ENCODE measurements at places on chromosomes 3 and 15. TPM values are rescaled to one million over a fixed set of nuclear protein-coding genes. Genes with fewer than 3 reads are reported as not detected.

Gene PTPN23
- total RNA-seq = 56.2 TPM

Gene PLAAT1
- total RNA-seq = 0.96 TPM

Gene FAM98B
- 24.8 TPM for total RNA-seq

Gene ST3GAL6
- total RNA-seq = 29.4 TPM

Gene COLQ
- 1.1 TPM for total RNA-seq

Gene KIF23
- total RNA-seq = 2.7 TPM

Gene AGBL1
- 6.5 TPM for total RNA-seq

Gene CYP19A1
- 0.58 TPM for total RNA-seq

GRCh38 chr15:95162967-95163531 lies 931.7 kb downstream of the MCTP2 start:
- H3K36me3 ChIP-seq = no peaks in the 10 kb centered on the region
- H3K4me1 ChIP-seq = no peaks in the 10 kb centered on the region
- H3K4me3 ChIP-seq = no peak overlapping the region

GRCh38 chr3:43773273-43774094 lies 82.7 kb downstream of the ABHD5 start:
- H3K36me3 ChIP-seq = no peaks in the 10 kb centered on the region
- H3K4me3 ChIP-seq = no peak overlapping the region
- peaks cover 31% of the 10 kb centered on the region for H3K4me1 ChIP-seq
- DNase-seq = no peak
- peak overlapping the region; percentile 11 for H3K27ac ChIP-seq

DNA sequence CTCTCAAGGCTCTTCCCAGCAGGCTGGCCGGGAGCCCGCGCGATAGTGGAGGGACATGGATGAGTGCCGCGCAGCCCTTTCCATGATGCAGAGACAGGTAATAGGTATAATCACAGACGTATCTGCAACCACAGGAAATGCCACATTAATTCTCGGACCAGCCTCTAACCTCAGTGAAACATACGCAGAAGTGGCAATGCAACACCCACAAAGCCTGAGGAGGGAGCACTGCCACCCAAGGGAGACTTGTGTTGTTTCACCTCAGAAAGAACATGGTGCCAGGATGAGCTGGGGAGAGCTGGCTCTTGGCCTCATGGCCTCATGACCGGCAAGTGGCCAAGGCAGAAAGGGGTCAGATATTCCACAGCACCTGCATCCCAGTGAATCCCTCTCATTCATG lies 39.0 kb downstream of the PGPEP1L start:
- DNase-seq = no peak
- H3K27me3 ChIP-seq = no peaks in the 10 kb centered on the region
- H3K36me3 ChIP-seq = no peaks in the 10 kb centered on the region
- H3K27ac ChIP-seq = no peak overlapping the region

GRCh38 chr3:31776016-31776415 lies 205.0 kb downstream of the OSBPL10 start:
- H3K4me1 ChIP-seq = no peaks in the 10 kb centered on the region
- no peak for DNase-seq
- H3K4me3 ChIP-seq = no peak overlapping the region
- H3K27ac ChIP-seq = no peak overlapping the region
- no peaks in the 10 kb centered on the region for H3K27me3 ChIP-seq

DNA sequence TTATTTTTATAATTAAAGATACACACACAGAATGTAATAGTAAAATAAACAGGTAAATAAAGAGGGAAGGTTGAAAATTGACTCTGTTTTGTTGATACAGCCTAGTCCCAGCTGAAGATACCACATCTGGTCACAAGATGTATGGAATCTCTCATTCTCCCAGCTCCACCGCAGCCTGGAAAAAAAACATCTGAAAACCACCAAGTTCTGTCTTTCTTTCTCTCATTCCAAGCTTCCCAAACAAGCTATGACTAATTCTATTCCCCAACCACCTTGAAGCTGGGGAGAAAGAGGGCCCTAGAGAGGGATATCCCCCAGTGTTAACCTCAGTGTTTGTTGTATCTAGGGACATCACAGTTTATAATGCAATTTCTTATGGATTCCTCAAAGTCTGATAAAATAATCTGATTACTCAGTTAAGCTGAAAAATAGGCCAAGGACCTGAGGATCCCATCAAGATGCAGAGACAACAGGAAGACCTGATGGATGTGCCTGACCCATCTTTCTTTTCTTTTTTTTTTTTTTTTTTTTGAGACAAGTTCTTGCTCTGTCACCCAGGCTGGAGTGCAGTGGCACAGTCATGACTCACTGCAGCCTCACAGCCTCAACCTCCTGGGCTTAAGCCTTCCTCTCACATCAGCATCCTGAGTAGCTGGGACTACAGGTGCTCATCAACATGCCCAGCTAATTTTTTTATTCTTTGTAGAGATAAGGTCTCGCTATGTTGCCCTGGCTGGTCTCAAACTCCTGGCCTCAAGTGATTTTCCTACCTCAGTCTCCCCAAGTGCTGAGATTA lies 38.1 kb downstream of the SRGAP3 start:
- H3K4me1 ChIP-seq = no peaks in the 10 kb centered on the region
- no peaks in the 10 kb centered on the region for H3K27me3 ChIP-seq
- no peaks in the 10 kb centered on the region for H3K36me3 ChIP-seq
- no peak for DNase-seq

DNA sequence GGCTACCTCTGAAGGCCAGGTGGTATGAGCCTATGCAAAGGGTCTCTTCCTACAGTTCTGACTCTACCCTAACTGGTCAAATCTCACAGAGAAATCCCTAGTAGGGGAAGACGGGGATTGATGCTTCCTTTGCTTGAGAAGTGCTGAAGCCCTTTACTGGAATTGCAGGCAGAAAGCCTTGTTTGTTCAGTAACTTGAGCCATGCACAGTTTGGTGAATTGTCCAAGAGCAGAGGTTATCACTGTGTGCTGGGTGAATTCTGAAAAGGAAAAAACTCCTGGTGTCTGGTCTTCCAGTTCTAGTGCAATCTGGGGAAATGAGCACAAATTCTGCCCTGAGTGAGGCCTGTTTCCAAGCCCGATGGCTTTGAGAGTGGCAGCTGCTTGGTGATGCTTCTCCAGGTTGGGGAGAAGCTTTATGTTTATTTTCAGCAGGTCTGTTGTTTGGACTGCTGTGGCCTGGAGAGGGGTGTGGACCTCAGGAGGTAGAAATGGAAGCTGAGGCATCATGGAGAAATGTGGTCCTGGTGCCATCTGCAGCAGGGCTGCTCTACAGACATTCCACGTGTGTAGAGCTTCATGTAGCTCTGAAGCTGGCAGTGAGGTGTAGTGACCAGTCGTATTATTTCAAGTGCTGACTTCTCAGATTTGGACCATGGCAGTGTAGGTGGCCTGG lies 60.9 kb downstream of the ARNT2 start:
- no peak overlapping the region for H3K4me3 ChIP-seq
- H3K27me3 ChIP-seq = no peaks in the 10 kb centered on the region
- no peak overlapping the region for H3K27ac ChIP-seq
- no peaks in the 10 kb centered on the region for H3K4me1 ChIP-seq
- no peaks in the 10 kb centered on the region for H3K36me3 ChIP-seq

DNA sequence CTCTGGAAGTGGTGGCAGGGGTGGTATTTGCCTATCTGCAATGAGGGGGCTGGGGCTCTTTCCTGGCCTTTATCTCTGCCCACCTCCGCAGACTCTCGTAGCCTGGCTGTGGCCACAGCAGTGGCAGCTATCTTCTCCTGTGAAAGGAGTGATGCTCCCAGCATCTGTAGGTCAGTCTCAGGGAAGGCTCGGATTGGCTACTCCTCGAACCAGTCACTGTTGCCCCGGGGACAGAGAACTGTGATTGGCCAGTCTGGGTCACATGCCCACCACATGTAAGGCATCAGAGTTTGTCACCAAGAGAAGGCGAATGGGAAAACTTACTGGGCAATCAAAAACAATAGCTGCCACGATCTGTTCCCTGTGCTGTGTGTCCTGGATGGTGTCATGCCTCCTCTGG lies 30.1 kb upstream of the FGD5 start:
- no peak overlapping the region for H3K27ac ChIP-seq
- peak; percentile 35 for DNase-seq
- peaks cover 4% of the 10 kb centered on the region for H3K27me3 ChIP-seq
- peaks cover 7% of the 10 kb centered on the region for H3K4me1 ChIP-seq

- no peaks in the 10 kb centered on the region for H3K36me3 ChIP-seq
- no peaks in the 10 kb centered on the region for H3K4me1 ChIP-seq
- no peaks in the 10 kb centered on the region for H3K27me3 ChIP-seq
- no peak overlapping the region for H3K27ac ChIP-seq
- no peak for DNase-seq
- H3K4me3 ChIP-seq = no peak overlapping the region
Measured at GRCh38 chr15:51200792-51201191, 106.1 kb upstream of the TNFAIP8L3 start.

DNA sequence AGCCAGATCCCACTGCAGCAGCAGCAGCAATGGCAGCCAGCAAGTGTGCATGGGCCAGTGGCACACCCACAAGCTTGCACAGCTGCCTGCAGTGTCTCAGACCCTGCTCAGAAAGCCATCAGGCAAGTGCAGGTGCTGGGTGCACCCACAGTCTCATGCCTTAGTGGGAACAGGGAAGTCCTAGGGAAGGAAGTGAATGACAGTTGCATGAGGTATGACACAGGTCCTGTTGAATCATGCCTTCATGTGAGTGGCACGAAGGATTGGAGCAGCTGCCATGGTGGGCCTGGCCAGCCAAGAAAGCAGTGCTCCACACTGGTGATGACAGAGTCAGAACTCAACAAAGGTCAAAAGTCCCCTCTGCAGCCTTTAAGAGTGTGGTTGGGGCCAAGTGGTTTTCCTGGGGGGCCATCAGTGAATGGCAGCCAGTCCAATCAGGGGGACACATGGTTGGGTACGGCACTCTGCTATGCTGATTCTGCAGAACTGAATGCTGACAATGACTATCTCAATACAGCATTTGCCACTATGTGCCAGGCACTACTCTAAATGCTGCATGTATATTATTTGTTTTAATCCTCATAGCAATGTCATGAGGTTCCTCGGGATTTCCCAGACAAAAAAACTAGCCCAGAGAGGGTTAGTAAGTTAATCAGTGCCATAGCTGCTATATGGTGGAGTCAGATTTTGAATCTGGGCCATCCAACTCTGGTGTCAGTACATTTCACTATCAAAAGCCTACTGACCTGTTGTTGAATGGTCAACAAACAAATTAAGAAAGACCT lies 94.3 kb downstream of the AQP9 start:
- H3K4me3 ChIP-seq = no peak overlapping the region
- H3K27ac ChIP-seq = no peak overlapping the region
- no peaks in the 10 kb centered on the region for H3K27me3 ChIP-seq

DNA sequence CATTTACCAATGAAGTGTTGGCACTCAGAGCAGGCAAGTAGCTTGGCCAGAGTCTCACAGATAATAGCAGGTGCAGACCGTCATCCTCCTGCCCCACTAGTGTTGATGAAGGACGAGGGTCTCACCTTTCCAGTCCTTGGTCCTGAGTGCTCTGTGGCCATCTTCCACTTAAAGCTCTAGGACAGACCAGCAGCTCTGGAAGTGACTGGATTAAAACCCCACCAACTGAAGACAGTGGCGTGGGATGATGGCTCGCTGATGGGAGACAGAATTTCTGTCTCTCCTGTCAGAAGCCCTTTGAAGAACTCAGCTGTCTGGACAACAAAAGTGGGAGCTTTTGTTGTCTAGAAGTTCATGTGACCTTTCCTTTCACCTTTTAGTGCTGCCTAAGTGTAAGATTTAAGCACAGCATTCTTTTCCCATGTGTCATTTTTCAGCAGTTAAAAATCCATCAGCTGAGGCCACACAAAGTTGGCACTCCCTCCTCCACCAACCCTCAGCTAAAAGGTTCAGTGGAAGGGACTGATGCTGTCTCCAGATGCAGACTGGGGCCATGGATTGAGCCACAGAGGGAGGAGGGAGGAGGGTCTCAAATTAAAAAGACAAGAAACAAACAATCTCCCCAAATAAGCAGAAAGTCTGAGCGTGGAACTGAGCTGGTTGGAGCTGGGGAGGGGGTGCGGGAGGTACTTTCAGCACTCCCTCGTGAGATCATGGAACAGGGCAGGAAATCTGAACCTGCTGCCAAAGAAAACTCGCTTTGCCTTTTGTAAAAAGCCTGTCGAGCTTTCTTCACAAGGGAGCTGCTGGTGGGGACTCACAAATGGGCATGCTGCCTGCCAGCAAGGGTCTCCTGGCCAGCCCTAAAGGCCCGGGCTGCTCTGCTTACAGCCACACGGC lies 148.5 kb upstream of the CTDSPL start:
- peaks cover 21% of the 10 kb centered on the region for H3K4me1 ChIP-seq
- H3K4me3 ChIP-seq = no peak overlapping the region
- H3K36me3 ChIP-seq = no peaks in the 10 kb centered on the region
- DNase-seq = no peak
- peak overlapping the region; percentile 12 for H3K27ac ChIP-seq

- no peaks in the 10 kb centered on the region for H3K27me3 ChIP-seq
- DNase-seq = no peak
- no peak overlapping the region for H3K4me3 ChIP-seq
- peak overlapping the region; percentile 72 for H3K27ac ChIP-seq
Measured at GRCh38 chr3:138468886-138469285, 34.5 kb downstream of the ESYT3 start.

- H3K36me3 ChIP-seq = no peaks in the 10 kb centered on the region
- H3K4me1 ChIP-seq = peaks cover 9% of the 10 kb centered on the region
- H3K27me3 ChIP-seq = no peaks in the 10 kb centered on the region
- H3K27ac ChIP-seq = no peak overlapping the region
- H3K4me3 ChIP-seq = no peak overlapping the region
Measured at GRCh38 chr3:31670136-31670535, 137.4 kb downstream of the STT3B start.

GRCh38 chr3:107660306-107660976 lies 137.7 kb downstream of the BBX start:
- peaks cover 28% of the 10 kb centered on the region for H3K4me1 ChIP-seq
- H3K27ac ChIP-seq = no peak overlapping the region
- no peak overlapping the region for H3K4me3 ChIP-seq
- no peak for DNase-seq
- H3K36me3 ChIP-seq = no peaks in the 10 kb centered on the region
- H3K27me3 ChIP-seq = no peaks in the 10 kb centered on the region

DNA sequence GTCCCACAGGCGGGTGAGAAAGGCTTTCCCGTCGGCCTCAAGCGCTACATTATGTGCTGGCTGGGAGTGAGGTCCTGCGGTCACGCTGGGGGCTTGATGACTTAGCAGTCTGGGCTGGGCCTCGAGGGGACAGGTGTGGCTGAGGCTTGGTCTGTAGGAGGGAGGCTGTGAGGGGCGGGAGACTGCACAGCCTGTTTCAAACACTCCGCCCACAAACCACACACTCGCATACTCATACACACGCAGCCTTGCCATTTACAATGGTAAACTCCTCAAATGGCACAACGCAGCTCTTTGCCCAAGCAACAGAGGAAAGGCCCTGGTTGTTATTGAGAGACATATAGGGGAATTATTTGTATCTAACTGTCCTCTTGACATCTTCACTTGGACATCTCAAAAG lies 32.4 kb upstream of the RASGRF1 start:
- H3K4me3 ChIP-seq = no peak overlapping the region
- H3K36me3 ChIP-seq = no peaks in the 10 kb centered on the region
- no peaks in the 10 kb centered on the region for H3K4me1 ChIP-seq
- no peak for DNase-seq
- H3K27me3 ChIP-seq = no peaks in the 10 kb centered on the region
- H3K27ac ChIP-seq = no peak overlapping the region

- H3K4me1 ChIP-seq = no peaks in the 10 kb centered on the region
- no peak overlapping the region for H3K4me3 ChIP-seq
- H3K36me3 ChIP-seq = no peaks in the 10 kb centered on the region
- H3K27ac ChIP-seq = no peak overlapping the region
Measured at GRCh38 chr3:188516515-188516914, 362.6 kb downstream of the LPP start.

GRCh38 chr3:164940745-164941144 lies 137.6 kb downstream of the SI start:
- no peak for DNase-seq
- no peak overlapping the region for H3K4me3 ChIP-seq
- H3K27ac ChIP-seq = no peak overlapping the region
- H3K27me3 ChIP-seq = no peaks in the 10 kb centered on the region
